Globus pallidus (tissue), 1 donor: ENCODE measurements at places on chromosomes 16 and 17.
A peak's percentile ranks its signal among the peaks of the same experiment; 100 is the strongest.

GRCh38 chr16:13101828-13102227, 200.4 kb downstream of the SHISA9 start:
- no peak for DNase-seq

GRCh38 chr16:50072730-50073129, 7.0 kb downstream of the HEATR3 start:
- DNase-seq = no peak

- DNase-seq = no peak
Observed at GRCh38 chr16:79171504-79171903, 429.0 kb downstream of the MAF start.

- no peak for DNase-seq
Observed at GRCh38 chr17:76356803-76357456, 3.2 kb upstream of the PRPSAP1 start.

GRCh38 chr17:8630802-8631553, 453 bp upstream of the MYH10 start:
- peak; percentile 98 for DNase-seq

DNA sequence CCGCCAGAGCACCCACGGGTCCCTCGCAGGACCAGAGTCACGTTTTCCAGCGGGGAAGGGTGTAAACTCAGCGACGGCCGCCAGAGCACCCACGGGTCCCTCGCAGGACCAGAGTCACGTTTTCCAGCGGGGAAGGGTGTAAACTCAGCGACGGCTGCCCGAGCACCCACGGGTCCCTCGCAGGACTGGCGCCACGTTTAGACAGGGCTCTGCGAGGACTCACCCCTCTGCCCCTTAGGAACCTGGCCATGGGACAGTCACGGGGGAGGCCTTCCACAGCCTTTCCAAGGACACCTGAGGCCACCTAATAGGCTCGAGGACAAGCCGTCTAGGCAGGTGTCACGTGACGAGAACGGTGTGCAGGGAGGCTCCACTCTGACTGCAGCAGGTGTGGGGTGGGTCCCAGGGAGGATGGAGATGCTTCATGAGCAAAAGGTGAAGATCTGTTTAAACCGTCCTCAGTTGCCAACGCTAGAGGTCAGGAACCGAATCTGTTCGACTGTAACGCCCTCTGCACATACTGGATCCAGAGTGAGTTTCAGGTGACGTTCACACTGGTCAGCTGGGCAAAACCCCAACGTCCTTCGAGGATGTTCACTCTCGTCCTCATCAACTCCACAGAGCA, 48.0 kb upstream of the METRNL start:
- DNase-seq = no peak

DNA sequence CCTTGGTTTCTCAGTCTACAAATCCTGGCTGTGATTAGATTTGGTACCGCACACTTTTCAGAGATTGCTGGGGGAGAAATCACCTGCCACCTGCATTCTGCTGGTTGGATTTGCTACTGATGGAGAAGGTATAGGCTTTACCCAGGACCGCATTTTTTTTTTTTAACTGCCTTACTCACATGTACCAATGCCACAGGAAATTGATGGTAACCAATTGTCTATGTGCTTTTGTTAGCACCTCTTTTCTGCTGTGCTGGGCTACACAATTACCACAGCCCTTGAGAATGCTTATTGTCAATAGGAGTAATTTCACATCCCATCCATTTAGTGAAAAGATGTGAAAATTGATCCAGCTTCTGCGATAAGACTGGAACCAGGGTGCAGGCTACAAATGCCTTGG, 74.4 kb upstream of the TANC2 start:
- no peak for DNase-seq

GRCh38 chr16:3519581-3519980, 18.8 kb downstream of the CLUAP1 start:
- DNase-seq = no peak

DNA sequence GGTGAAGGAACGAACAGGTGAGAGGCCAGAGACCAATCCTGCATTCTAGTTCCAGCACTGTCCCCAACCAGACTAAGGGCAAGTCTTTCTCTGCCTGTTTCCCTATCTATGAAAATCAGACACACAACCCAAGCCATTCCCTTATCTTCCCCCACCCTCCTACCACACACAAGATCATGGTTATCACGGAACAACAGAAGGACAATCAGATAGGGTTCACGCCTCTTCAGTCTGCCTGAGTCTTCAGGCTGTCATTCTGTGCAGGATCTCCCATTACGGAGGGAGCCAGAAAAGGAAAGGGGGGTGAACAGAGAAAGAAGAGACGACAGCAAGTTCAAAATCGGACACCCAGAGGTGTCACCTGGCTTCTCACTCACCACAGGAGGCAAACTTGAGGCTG, 11.1 kb downstream of the TLE7 start:
- no peak for DNase-seq

GRCh38 chr17:79047923-79048825, 24.2 kb downstream of the C1QTNF1 start:
- no peak for DNase-seq

GRCh38 chr17:58303971-58304749, 23.4 kb upstream of the MPO start:
- DNase-seq = peak; percentile 44

- DNase-seq = no peak
Observed at GRCh38 chr17:40564883-40565768, at the start of gene CCR7. TSS of gene CCR7 (minus strand) at chr17:40565472. CDS start at chr17:40565409, 63 bp downstream.

DNA sequence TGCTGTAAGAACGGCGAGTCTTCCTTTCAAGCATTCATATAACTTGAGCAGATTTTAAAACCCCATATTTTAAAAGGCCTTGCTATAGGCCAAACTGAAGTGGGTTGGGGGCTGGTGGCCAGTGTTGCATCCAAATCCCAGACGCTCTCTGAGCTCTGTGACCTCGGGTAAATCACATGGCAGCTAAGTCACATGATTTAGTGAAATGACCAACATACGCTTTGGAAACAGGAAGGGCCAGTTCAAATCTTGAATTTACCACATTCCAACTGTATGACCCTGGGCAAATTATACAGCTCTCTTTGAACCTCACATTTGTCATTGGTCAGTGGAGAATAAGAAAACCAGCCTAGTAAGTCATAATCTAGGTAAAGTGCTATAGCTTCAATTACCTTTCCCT, 519.3 kb downstream of the HAPSTR1 start:
- DNase-seq = no peak

GRCh38 chr17:11917415-11917814, 79.9 kb downstream of the ZNF18 start:
- no peak for DNase-seq

DNA sequence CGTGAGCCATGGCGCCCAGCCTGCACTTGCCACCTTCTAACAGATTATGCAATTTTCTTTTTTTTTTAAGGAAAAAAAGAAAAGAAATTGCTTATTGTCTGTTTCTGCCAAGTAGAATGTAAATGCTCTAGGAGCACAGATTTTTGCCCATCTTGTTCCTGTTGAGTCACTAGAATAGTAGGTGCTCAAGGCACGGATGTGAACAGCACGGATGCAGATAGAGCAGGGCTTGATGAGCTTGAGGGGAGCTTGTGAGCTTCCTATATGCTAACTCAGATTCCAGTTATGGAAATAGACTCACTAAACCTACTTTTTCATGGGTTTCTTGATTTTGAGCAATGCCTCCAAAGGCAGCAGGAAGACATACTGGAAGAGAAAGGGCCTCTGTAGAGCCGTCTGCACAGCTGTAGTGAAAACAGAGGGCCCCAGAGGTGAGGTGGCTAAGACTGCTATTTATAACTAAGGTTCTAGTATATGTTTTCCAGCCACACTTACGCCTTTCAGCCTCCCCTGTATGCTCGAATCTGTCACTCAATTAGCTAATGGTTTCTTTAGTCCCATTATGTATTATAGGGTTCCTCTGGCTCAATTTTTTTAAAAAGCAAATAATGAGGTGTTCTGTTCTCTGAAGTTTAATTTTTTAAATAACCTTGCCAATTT, 72.8 kb downstream of the WWP2 start:
- no peak for DNase-seq

GRCh38 chr16:83494459-83494858, 313.3 kb upstream of the HSBP1 start:
- no peak for DNase-seq

DNA sequence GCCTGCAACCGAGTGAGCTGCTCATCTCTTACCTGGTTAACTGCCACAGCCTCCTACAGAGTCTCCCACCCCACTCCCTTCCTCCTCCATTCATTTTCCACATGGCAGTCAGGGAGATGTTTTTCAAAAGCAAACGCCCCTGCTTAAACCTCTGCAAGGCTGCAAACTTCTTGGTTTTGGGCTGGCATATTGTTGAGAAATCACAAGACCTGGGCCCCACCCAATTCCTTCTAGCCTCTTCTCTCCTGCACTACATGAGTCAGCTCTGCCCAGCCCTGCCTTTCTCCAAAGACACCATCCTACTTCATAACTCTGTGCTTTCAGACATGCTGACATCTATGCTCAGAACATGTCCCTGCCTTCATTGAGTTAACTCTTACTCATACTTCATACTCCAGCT, 136.1 kb downstream of the SPACA3 start:
- DNase-seq = no peak

- DNase-seq = no peak
Observed at GRCh38 chr16:56792967-56793366, 63.0 kb downstream of the NUP93 start.

DNA sequence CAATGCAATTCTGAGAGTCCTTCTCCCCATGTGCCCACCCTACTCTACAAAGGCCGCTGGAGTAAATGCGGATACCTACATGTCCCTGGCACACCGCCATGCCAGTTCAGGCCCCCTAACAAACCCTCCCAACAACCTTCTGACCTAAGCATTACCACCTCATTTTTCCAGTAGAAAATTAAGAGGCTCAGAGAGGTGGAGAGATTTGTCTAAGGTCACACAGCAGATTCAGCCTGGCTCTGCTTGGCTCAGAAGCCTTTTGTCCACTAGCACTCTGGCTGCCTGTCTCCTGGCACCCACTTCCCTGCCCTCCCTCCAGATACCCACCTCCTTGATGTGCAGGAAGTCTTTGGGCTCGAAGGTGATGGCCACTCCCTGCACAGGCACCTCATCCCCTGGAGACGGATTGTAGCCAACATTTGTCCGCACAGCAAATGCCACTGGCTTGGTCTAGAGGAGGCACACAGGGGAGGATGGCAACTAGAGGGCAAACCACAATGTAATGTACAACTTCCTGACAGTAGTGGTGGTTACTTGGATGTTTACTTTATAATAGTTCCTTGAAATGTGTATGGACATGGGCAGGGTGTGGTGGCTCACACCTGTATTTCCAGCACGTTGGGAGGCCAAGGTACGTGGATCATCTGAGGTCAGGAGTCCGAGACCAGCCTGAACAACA, 10.2 kb downstream of the CACNB1 start:
- no peak for DNase-seq

DNA sequence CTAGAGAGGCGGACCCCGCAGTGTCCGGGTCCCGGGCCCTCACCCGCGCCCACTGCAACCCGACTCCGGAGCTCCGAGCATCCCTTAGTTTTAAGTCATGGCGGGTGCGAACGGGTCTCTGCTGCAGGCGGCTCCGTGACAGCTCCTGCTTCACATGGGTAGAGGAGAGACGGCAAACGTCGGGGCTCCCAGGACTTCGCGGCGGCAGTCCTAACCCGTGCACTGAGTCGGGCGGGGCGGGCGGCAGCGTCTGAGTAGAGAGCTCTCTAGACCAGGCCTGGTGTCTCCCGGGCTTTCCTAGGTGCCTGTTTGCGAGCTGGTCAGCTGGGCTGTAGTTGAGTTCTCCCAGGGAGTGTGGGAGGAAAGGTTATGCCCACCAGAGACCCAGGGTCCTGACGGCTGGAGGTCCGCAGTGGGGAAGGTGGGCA, 345 bp downstream of the TSC2 start:
- no peak for DNase-seq

DNA sequence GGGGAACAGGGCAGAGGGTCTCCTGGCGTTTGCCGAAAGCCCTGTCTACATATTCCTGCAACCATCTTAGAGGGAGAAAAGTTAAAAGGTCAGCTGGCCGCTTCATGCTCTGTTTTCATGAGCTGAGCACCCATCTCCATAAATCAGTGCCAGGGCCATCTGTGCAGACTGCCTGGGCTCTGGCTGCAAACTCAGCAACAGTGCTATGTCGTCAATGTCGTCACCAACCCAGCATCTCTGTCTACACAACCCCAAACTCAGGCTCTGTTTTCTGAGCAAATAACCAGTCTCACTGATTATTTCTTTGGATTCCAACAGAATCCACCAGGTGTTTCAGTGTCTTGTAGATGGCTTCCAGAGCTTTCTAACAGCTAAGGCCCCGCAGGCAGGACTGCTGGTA, 65.0 kb downstream of the HS3ST2 start:
- no peak for DNase-seq

GRCh38 chr17:34370997-34371395, 8.0 kb upstream of the CCL1 start:
- DNase-seq = no peak

DNA sequence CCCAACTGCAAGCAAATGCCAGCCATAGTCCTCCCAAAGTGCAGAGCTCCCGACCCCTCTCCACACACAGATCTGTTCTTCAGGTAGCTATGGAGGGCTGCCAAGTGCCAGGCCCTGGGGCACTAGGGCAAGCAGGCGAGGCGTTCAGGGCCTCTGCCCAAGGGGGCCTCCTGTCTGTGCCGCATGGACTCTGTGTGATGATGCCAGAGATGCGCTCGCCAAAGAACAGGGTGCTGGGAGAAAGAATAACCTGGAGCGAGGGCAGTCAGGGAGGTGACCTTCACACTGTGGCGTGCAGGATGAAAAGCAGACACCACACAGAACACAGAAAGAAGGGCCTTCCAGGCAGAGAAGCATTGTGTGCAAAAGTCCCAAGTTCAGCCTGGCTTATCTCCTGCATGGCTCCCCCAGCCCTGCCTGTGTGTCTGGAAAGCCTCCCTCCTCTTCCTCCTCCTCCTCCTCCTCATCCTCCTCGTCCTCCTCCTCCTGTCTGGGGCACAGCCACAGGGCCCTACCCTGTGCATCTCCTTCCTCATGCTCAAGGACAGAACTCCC, 44.2 kb downstream of the PEMT start:
- no peak for DNase-seq

DNA sequence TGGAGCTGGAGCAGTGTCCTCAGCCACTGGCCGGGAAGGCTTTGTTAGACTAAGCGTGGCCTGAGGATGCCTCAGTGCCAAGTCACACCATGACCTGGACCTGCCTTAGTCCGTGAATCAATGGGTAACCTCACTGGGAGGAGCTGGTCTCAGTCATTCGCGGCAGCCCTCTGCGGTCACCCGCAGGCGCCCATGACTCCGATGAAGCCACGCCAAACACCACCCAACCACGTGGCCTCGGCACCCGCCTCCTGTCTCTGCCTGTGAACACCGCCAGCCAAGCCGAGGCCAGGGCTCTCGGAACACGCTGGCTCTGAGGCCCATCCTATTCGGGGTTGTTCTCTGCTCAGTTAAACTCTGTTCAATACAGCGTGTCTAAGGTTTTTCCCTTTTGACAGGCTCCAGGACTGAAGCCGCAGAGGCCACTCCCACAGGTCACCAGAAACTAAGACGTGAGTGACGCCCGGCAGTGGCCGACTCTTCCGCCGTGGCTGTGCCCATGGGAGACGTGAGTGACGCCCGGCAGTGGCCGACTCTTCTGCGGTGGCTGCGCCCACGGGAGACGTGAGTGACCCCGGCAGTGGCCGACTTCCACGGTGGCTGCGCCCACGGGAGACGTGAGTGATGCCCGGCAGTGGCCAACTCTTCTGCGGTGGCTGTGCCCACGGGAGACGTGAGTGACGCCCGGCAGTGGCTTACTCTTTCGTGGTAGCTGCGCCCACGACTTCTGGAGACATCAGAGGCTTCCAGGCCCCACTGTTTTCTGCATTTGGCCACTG, 16.8 kb upstream of the PABPN1L start:
- no peak for DNase-seq
